ENCODE measurements at places on chromosomes 13 and 19.

- DNase-seq = no peak
Observed at GRCh38 chr13:74129500-74130191, 4.6 kb downstream of the KLF12 start.

GRCh38 chr19:44374789-44375188 lies 18.3 kb upstream of the ZNF112 start:
- DNase-seq = no peak

DNA sequence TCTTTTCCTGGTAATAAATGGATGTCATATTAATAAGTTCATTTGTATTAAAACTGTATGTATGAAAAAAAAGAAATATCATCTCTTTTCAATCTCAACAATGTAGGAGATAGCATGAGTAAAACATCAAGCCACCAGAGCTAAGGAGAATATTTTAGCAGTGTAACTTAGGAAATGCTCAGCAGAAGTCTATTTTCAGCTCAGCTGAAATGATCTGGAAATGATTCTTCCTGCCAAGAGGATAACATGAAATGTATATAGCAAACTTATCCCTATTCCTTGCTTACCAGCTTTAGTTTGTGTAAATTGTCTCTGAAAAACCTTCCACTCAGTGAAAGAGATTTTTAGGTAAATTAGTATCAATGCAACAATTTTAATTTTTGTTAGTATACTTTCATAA lies 1194.4 kb downstream of the SLITRK1 start:
- DNase-seq = no peak

DNA sequence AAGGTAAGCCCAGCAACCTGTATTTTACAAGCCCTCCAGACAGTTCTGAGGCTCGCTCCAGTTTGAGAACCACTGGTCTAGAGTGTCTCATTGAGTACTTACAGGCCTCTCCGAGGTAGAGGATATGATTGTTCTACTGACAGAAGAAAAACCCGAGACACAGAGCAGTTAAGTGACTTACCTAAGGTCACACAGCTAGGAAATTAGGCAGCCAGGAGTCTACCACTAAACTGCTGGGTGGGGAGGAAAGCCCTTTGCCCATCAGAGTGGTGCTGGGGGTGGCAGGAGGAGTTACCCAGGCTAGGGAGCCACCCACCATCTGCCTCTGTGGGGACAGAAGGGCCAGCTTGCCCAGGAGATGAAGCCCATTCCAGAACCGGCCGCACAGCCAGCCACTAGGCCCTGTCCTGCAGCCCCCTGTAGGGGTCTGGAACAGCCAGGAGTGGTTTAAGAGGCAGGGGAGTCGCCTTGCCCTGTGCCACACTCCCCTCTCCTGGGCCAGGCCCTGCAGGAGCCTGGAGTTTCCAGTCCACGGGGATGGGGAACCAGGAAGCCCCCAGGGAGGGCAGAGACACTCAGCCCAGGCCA lies 703 bp downstream of the RASGRP4 start:
- no peak for DNase-seq

DNA sequence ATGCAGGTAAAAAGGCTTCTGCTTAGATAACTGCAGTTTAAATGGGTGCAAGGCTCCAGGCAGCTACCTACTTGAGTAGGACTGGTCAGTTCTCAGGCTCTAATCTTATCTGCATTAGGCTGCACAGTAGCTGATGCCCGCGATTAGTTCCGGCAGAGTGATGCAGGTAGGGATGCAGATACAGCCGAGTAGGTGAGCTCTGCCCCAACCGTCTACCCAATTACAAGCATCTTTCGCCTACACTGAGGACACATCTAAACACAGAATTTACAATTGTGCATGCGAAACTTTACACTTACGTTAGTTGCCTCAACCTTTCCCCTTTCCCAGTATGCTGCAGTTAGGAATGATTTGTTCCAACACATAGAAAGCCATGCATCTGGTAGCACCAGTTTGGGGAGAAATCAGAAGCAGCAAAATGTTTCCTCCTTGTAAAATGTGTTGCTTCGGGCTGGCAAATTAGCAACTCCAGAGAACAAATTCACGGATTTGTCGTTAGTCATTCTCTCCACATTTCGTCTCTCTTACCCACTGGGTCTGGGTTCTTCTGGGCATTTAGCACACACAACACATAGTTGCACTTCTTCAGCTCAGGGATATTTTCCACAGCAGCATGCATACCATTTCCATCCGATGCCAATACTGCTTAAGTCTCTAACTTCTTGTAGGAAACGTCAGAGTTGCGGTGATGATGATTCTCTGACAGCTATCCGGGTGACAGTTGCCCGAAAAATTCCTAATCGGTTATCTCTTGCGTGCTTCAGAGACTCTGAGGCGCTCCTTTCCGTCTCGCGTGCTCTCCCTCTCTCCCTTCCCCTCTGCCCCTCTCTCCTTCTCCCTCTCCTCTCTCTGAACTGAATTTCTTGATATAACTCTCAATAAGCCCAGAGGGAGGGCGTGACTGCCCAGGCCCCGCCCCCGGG lies at the start of gene PCDH9:
TSS of gene PCDH9 (minus strand) at position 856 of the 923 bp plus-strand sequence. CDS start 1,896 bp downstream, outside the sequence.
- no peak for DNase-seq

DNA sequence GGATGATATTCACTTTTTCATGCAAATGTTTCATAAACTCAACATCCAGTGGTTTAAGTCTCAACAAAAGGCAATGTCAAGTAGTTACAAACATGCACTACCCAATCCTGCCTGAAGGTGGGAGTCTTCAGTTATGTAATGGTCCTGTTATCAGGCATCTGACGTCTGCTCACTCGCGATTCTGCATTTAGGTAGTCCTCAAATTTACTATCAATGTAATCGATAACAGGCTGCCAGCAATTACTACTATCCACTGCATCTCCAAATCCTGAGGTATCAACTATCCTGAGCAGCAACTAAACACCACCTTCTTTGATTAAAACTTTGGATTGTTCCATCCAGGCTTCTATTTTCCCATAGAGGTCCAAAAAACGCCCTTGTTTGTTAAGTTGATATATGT lies 51.2 kb downstream of the NLRP12 start:
- DNase-seq = no peak

- no peak for DNase-seq
Observed at GRCh38 chr19:47438793-47439220, 19.5 kb upstream of the MEIS3 start.
